HFF-Myc (cell line): ENCODE measurements at places on chromosomes 7 and 10.

GRCh38 chr7:144001543-144001942 lies 1.4 kb downstream of the OR6B1 start:
- no peak for DNase-seq

DNA sequence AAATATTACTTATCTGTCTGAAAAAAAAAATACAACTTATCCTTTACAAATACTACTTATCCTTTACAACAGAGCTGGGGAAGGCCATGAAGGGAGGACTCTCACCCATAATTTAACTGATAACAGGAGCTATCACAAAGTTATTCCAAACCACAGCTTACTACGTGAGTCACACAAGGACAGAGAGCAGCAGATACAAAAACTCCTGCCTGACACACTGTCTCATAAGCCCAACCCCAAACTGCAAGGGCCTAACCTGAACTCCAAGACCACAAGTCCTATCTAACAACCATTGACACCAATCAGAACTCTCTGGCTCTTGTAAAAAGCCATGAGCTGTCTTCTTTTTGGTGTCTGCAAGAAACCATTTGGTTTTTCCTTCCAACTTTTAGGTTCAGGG lies 28.5 kb upstream of the CXCL12 start:
- no peak for DNase-seq

DNA sequence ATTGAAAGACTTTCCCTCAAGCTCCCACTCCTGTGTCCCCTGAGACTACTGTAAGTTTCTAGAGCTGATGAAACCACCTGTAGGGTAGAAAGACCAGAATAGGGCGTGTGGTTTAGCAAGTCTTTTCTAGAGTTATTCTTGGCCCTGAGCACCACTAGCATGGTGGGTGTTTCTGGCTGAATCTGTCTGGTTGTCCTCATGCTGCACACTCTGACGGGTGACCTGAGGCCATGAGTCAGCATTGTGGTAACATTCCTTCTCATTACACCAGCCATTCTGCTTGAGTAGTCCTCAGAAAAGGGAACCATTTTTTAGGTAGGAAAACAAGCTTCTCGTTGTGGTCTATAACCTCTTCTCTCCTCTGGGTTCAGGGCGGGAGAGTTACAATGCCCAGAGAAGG lies 250.3 kb downstream of the SNX13 start:
- no peak for DNase-seq

DNA sequence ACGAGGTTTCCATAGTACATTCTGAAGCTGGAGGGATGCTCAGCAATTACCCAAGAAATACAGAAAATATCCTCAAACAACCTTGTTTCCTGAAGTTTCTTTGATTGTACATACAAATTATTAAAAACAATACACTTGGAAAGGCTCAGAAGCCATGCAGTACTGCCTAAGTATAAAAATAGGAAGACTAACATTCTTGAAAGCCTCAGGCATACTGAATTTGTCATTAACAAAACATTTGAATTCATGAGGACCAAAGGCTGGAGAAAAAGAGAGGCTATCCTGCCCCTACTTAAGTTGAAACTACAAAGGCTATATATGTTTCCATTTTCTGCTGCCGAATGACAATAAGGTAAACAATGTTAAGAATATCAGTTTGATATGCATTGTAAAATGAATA lies 54.3 kb upstream of the SGCE start:
- DNase-seq, result no peak

- no peak for DNase-seq
Observed at GRCh38 chr7:151883857-151884256, 6.9 kb upstream of the PRKAG2 start.

DNA sequence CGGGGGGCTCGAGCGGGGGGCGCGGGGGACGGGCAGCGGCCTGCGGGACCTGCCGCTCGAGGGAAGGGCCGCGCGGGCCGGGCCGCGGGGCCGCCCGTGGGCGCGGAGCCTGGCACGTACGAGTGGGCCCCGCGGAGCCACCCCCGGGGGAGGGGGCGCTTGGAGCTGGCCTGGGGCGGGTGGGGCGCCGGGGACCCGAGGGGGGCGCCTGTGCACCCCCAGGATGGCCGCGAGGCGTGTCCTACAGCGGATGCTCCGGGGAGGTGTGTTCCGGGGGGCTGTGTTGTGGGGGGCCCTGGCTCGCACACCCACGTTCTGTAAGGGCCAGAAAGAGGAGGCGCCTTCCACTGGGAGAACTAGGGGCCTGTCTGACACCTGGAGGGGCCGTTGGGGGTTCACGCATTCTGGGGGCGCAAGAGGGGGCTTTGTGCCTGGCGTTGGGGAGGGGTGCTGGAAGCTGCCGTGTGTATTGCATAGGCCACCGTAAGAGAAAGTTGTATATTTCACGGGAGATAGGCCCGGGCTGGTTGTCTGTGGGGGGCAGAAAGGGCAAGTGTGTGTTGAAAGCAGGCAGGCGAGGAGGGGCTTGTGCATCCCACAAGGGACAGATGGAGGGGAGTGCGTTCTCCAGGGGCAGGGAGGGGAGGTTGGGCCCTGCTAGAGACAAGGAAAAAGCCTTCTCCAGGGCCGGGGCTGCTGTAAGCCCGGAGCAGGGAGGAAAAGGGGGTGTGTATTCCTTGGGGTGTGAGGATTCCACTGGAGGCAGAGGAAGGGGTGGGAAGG lies 663 bp downstream of the VPS37D start:
- no peak for DNase-seq

- no peak for DNase-seq
Observed at GRCh38 chr10:119817991-119818888, 54.4 kb downstream of the MCMBP start.

- DNase-seq, result no peak
Observed at GRCh38 chr10:98423691-98424120, 8.7 kb upstream of the PYROXD2 start.

DNA sequence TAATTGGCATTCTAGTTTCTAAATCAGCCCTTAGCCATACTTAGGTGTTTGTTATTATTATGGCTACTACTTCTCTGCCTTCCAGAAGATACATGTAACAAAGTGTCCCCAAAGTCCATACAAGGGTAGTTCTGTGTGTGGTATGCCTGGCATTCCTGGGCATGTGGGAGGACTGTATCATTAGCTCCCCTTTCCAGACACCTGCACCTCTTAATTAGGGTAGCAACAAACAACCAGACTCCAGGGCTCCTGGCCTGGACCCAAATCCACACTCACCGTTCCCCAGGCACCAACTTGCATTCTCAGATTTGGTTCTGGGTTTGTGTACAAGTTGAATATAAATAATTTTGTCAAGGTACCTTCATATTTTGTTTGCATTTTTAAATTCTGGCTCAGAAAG lies 15.5 kb upstream of the CALD1 start:
- no peak for DNase-seq

- no peak for DNase-seq
Observed at GRCh38 chr10:121828045-121828444, 99.8 kb downstream of the ATE1 start.

- DNase-seq, result no peak
Observed at GRCh38 chr10:132103116-132103910, 37.6 kb downstream of the JAKMIP3 start.

DNA sequence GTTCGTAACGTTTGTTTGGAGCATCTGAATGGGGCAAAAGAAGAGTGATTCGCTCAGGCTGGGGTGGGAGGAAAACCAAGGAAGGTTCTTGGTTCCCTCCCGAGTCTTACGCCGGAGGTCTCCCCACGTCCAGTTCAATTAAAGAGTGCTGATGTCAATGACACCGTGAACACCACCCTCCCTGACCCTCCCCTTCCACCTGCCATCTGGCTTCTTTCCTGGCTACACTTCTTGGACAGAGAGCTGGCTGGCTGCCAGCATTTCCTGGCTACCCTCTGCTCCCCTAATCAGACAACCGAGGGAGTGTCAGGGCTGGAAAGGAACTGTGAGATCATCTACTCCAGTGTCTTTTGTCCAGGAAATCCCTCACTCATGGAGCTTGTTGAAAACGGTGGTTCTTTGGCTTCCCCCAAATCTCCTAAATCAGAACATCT lies 24.1 kb upstream of the FFAR4 start:
- no peak for DNase-seq

DNA sequence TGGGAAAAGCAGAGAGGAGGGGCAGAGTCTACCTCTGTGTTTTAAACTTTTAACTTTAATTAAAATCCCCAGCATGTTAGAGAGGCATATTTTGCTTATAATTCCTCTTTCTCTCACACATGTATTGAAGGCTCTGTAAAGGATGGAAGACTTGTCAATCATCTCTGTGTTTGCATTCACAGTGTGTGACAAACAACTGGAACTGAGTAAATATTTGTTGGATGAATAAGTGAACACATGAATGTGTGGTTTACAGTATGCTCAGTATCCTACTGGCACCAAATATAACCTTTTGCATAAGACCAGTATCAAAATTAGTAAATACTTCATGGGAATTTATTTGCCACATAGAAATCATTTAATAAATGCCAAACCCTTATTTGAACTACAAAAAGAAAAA lies 829.0 kb downstream of the GRID1 start:
- DNase-seq, result no peak

DNA sequence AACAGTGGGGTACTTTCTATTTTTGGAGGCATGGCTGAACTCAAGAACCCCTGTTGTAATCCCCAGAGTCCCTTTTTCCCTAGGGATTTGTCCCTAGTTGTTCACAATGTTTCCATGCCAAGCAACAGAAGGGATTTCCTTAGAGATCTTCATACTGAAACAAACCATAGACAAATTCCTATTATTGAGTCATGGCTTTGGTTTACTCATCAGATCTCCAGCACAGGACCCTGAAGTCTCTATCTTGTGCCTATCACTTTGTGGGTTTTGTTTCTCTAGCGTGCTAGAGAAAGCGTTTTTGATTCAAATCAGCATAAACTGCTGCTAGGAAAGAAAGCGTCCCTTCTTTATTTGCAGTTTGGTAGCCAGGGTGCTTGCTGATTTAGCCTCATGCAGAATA lies 165.0 kb downstream of the BAMBI start:
- DNase-seq, result no peak

GRCh38 chr7:143104759-143105158 lies 27.1 kb upstream of the PIP start:
- DNase-seq, result no peak

DNA sequence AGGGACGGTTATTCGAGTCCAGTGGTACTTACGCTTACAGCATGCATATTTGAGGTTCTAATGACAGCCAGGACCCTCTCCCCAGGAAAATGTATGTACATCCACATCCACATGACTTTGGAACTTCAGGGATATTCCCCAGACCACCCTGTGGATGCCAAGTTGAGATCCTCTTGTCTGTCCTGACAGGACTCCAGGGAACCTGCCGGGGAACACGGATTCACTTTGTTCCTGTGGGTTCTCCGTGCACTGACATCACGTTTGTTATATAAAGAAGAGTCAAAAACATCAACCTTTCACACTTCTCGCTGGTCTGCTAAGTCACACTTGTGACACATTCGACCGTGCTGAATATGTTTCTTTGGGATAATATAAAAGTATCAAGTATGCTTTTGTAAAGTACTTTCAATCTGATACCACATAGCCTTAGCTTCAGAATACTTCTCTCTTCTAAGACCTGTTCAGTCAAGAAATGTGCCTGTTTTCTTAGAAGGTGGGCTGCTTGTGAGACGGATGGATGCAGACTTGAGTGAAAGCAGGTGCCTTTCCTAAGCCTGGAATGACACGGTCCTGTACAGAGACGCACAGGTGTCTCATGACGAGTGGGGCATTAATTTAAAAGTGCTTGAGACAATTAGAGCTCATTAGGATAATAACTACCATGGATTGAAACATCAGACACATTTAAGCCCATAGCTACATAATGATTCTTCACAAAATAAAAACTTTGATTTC lies 38.7 kb downstream of the CALML5 start:
- DNase-seq, result no peak

DNA sequence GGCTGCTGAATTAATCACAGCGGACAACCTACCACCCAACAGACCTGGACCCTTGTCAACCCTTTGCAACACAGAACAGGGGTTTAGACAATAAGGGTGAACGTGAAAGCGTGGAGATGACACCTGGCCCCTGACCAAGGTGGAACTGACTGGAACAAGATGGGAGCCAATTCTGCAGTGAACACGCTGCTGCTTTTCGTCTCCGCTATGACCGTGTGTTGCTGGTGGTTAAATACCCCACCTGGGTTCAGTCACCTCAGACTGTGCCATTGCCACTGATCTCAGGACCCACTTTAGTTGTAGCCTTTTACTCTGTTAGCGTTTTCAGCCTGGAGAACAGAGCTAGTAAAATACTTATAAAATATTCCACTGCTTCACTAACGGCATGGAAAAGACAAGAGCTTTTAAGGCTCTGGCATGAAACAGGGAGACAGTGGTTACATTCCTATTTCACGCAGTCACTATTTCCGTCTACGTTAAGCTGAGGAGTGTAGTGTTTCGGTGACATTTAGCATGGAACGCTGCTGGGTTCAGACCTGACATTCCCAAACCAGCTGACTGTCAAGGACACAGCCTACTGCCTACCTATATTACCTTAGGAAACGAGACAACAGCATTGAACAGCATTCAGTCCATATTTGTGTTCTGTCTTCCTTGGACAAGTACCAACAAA lies 119.5 kb upstream of the PRSS1 start:
- peak; percentile 12 for DNase-seq

DNA sequence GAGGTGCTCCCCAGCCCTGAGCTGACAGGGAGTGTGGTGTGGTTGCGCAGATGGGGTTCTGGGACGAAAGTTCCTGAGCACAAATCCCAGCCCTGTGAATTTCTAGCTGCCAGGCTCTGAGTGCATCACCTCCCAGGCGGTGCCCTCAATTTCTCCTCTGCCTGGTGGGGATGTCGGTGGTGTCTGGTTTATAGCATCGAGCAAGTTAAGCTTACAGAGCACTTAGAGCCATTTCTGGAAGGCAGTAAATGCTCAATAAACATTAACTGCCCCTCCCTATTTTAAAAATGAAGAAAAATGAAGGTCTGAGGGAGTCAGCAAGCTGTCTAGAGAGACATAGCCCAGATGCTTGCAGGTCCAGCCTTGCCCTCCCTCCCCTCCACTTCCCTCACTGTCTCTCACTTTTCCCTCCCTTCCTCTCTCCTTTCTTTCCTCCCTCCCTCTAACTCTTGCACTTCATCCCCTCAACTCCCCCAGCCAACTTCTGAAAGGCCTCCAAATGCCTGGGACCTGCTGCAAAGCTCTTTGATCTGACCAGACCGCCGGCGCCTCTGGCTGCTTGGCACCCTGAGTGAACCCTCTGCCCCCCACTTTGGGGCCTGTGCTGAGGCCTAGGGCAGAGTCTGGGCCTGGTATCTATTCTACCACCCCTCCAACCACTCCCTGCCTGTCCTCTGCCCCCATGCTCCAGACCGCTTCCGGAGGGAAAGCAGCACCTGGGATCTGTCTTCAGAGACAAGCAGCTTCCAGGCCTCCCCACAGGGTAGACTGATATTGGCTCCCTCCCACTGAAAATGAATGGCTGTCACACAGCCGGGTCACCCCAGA lies 438.3 kb downstream of the RPS24 start:
- no peak for DNase-seq

DNA sequence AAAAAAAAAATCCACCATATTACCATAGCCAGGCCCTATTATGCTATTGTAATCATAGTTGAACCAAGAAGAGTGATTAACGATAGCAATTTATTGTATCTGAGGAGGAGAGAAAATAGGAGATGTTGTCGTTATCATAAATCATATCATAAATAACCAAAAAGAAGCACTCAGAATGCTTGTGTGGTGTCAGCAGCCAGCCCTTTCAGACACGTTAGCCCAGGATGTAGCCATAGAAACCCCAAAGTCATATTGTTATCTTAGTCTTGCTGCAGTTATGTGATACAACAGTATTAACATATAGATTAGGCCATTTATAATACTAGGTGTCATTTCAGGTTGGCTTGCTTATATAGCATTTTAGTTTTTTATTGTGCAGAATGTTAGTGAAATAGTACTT lies 102.2 kb upstream of the GATA3 start:
- no peak for DNase-seq

GRCh38 chr7:6186577-6186976 lies 85.8 kb downstream of the CYTH3 start:
- no peak for DNase-seq
